IMR-90 (cell line): ENCODE measurements at places on chromosomes 7 and 10. TPM values are rescaled to one million over a fixed set of nuclear protein-coding genes. Genes with fewer than 3 reads are reported as not detected.

DNA sequence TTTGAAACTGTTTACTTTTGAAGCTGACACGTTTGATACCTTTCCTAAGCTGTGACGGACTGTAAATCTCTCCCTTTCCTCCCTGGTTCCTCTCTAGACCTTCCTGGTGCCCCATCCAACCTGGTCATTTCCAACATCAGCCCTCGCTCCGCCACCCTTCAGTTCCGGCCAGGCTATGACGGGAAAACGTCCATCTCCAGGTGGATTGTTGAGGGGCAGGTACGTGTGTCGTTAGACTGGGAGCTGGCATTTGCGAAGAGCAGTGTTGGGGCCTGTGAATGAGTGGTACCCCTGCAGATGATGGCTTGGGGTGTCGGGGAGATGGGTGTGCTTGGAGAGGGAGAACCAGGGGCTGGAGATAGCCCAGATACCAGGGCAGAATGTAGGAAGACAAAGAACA is 602.7 kb upstream of the FOXK1 start:
- H3K27ac ChIP-seq, result no peak overlapping the region
- H3K4me1 ChIP-seq, result no peaks in the 10 kb centered on the region
- no peak overlapping the region for H3K4me3 ChIP-seq
- no peaks in the 10 kb centered on the region for H3K36me3 ChIP-seq
- H3K27me3 ChIP-seq, result no peaks in the 10 kb centered on the region
- no peak for DNase-seq

The FANK1 gene
- 0.90 and 1.9 TPM in 2 replicates for total RNA-seq

The FRMPD2 gene
- total RNA-seq, result 0.18 TPM in 1 of 2 replicates, not detected in the other

GRCh38 chr7:953547-954327 is 743 bp downstream of the ADAP1 start:
- no peaks in the 10 kb centered on the region; the same call in 1 of the 2 replicates for H3K4me1 ChIP-seq
- H3K4me3 ChIP-seq, result peak overlapping the region; percentile 46
- H3K36me3 ChIP-seq, result no peaks in the 10 kb centered on the region

- H3K4me1 ChIP-seq, result peaks cover 2% of the 10 kb centered on the region
- H3K36me3 ChIP-seq, result no peaks in the 10 kb centered on the region
- H3K27ac ChIP-seq, result no peak overlapping the region
- H3K27me3 ChIP-seq, result peaks cover 7% of the 10 kb centered on the region; the same call in 1 of the 2 replicates
- DNase-seq, result no peak
Observed at GRCh38 chr10:128147064-128147463, 20.8 kb upstream of the MKI67 start.

The LAMB4 gene
- total RNA-seq, result under 0.01 and 0.18 TPM in 2 replicates

- peaks cover 19% of the 10 kb centered on the region for H3K36me3 ChIP-seq
- H3K4me1 ChIP-seq, result peaks cover 5% of the 10 kb centered on the region
- DNase-seq, result peak; percentile 19
- H3K4me3 ChIP-seq, result peak overlapping the region; percentile 75
Observed at GRCh38 chr7:102395592-102395872, 631 bp upstream of the PRKRIP1 start.

DNA sequence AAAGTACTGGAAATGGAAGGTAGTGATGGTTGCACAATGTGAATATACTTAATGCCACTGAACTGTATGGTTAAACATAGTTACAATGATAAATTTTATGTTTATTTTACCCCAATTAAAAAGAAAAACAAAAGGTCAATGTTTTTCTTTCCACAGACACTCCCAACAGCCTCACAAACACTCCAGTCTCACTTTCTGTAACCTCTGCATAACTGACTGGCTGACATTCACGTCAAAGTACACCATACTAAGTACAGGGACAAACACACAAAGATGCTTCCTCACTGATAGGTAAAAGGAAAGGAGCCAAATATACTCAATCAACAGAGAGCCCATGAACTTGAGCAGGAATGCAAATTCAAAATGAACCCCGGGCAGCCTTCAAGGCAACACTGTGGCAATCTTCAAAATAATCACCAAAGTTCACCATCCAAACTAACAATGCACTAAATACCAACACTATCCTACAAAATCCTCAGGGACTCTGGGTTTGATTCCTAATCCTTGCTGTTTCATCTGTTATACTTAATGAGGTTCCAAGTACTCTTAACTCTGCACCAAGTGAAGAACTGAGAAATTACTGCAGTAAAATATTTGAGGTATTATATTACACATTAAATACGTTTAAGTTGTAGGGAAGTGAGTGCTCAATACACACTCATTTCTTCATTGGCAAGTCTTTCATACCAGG is 90.8 kb downstream of the ARMH3 start:
- H3K4me3 ChIP-seq, result no peak overlapping the region
- no peak for DNase-seq
- H3K4me1 ChIP-seq, result peaks cover 9% of the 10 kb centered on the region
- H3K27ac ChIP-seq, result no peak overlapping the region
- no peaks in the 10 kb centered on the region for H3K27me3 ChIP-seq
- peaks cover 2% of the 10 kb centered on the region for H3K36me3 ChIP-seq

The ERVW-1 gene
- total RNA-seq, result not detected in 2 replicates

GRCh38 chr10:79024720-79025198 is 44.0 kb upstream of the ZMIZ1 start:
- H3K27ac ChIP-seq, result no peak overlapping the region
- no peaks in the 10 kb centered on the region; the same call in 1 of the 2 replicates for H3K4me1 ChIP-seq
- no peaks in the 10 kb centered on the region for H3K36me3 ChIP-seq
- H3K4me3 ChIP-seq, result no peak overlapping the region
- no peak for DNase-seq

The CALHM3 gene
- total RNA-seq, result not detected in 2 replicates

- peaks cover 43% of the 10 kb centered on the region for H3K36me3 ChIP-seq
- peak; percentile 96 for DNase-seq
- H3K27ac ChIP-seq, result peak overlapping the region; percentile 93
- H3K4me1 ChIP-seq, result peaks cover 30% of the 10 kb centered on the region
- H3K27me3 ChIP-seq, result no peaks in the 10 kb centered on the region
Observed at GRCh38 chr10:3782451-3783315, 2.3 kb downstream of the KLF6 start.

The ASB10 gene
- not detected in 2 replicates for total RNA-seq

The CHN2 gene
- not detected in 2 replicates for total RNA-seq

The FBXO24 gene
- 0.28 and 0.54 TPM in 2 replicates for total RNA-seq

DNA sequence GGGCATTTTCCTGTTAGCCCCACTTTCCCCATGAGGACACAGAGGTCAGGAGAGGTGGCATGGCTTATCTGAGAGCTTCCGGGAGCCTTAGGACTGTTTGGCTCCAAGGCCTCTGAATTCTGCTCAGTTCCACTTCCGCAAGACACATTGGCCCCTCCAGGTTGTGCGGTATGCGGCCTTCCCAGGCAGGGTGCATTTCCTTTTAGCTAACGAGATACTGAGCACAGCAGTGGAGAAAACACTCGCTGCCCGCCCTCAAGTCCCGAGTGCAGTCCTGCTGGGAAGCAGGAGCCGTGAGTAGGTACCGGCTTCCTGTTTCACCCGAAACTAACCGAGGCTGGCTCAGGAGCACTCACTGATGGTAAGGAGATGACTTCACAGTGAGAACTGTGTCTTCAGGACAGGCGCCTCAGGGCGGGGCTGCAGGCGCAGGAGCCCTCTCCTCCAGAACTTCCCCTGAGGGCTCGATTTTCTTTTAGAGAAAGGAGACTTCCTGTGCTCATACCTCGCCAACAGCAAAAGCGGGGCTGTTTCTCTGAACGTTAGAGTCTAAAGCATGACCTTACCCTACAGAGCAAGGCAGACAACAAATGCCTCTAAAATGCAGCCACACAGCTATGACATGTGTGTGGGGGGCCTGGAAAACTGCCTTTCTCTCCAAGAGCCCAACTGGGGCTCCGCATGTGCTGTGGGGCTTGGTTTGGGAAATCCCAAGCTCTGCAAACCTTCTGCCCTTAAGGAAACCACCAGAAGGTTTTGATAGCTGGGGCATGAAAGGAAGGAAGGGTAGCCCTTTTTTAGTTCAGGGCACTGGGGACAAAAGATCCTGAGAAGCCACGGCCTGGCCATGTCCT is 25.9 kb downstream of the RGS10 start:
- H3K27me3 ChIP-seq, result no peaks in the 10 kb centered on the region
- peaks cover 14% of the 10 kb centered on the region for H3K4me1 ChIP-seq
- DNase-seq, result no peak
- H3K36me3 ChIP-seq, result peaks cover 57% of the 10 kb centered on the region
- no peak overlapping the region for H3K4me3 ChIP-seq

The ZNF853 gene
- total RNA-seq, result 3.3 and 3.4 TPM in 2 replicates

DNA sequence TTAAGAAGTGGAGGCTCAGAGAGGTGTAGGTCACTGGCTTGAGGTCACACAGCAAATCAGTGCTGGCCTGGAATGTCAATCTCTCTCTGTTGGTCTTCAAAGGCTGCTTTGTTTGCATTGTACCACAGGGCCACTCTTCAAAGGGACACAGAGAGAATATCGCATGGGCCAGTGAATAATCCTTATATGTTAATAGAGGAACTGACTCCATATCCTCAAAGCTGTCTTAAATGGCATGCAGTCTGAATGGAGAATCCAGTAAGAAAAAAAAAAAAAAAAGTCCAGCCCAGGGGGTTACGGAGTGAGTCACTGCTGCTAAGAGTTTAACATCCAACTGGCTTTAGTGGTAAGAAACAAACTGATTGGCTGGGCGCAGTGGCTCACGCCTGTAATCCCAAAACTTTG is 54.1 kb downstream of the NRAP start:
- H3K4me1 ChIP-seq, result no peaks in the 10 kb centered on the region
- no peak overlapping the region for H3K27ac ChIP-seq
- H3K27me3 ChIP-seq, result peaks cover 10% of the 10 kb centered on the region
- H3K4me3 ChIP-seq, result no peak overlapping the region

The PTF1A gene
- total RNA-seq, result not detected in 2 replicates

The CAV1 gene
- 1,496 and 1,592 TPM in 2 replicates for total RNA-seq

- no peaks in the 10 kb centered on the region for H3K36me3 ChIP-seq
- no peaks in the 10 kb centered on the region for H3K27me3 ChIP-seq
- H3K27ac ChIP-seq, result no peak overlapping the region
- H3K4me3 ChIP-seq, result no peak overlapping the region
- H3K4me1 ChIP-seq, result peaks cover 21% of the 10 kb centered on the region
Observed at GRCh38 chr10:48501226-48501625, 103.6 kb downstream of the ARHGAP22 start.

The UNCX gene
- total RNA-seq, result not detected in 2 replicates

DNA sequence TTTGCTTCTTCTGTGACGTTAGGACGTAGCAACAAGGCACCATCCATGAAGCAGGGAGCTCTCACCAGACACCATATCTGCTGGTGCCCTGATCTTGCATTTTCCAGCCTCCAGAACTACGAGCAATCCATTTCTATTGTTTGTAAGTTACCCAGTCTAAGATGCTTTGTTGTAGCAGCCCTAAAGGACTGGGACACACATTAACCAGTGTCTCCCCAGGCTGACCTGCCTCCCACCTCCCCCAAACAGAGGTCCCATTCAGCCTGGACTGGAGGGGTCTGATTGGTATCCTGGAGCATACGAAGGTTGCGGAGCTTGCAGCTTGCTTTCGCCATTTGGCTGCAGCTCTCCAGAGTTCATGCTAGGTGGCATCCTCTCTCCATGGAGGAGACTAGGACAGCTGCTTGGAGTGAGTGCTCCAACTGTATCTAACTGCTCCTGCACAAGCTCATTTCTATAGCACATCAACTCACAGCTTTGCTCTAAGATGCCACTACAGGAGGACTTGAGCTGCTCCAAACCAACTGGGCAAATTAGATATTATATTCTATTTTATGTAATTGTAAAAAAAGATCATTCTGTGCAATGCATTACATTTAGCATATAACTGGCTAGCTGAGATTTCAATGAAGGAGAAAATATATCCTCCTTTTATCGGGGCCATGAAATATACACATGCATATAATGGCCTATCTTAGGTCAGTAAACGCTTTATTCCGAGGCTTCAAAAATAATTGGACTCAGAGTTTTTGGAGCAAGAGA is 8.0 kb upstream of the GRK5 start:
- no peak overlapping the region for H3K27ac ChIP-seq
- H3K4me3 ChIP-seq, result no peak overlapping the region
- H3K4me1 ChIP-seq, result peaks cover 11% of the 10 kb centered on the region
- DNase-seq, result peak; percentile 89

The GPR85 gene
- 5.0 and 5.4 TPM in 2 replicates for total RNA-seq

The ELAPOR2 gene
- 0.83 and 1.3 TPM in 2 replicates for total RNA-seq

GRCh38 chr7:142636751-142637150 is 112.5 kb upstream of the PRSS1 start:
- H3K4me3 ChIP-seq, result no peak overlapping the region
- H3K4me1 ChIP-seq, result no peaks in the 10 kb centered on the region
- H3K27me3 ChIP-seq, result peaks cover 4% of the 10 kb centered on the region
- DNase-seq, result no peak
- no peak overlapping the region for H3K27ac ChIP-seq

DNA sequence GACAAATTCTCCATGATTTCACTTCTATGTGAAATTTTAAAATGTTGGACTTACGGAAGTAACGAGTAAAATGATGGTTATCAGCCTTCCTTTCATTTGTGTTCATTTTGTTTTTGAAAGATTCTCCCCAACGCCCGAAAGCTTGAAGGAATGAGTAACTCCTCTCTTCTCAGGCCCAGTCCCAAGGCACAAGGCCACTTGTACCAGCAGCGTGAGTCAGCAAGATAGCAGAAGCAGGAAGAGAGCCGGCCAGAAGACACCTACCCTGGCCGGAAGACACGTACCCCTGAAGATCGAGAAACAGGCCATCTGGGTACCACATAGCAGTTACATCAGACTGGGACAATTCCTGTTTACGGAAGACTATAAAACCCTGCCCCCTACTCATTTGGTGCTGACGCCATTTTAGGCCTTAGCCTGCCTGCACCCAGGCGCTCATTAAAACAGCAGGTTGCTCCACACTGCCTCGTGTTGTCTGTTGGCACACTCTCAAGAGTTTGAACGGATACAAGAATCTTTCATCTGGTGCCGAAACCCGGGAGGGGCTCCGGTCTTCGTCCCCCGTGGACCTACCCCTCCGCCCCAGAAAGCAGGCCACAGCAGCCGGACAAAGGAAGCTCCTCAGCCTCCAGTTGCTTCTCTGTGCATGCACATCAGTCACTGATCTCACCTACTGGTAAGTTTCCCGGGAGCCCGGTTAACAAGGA is 60.4 kb downstream of the LRRC17 start:
- DNase-seq, result no peak
- no peaks in the 10 kb centered on the region for H3K36me3 ChIP-seq
- H3K27ac ChIP-seq, result no peak overlapping the region
- no peaks in the 10 kb centered on the region for H3K4me1 ChIP-seq
- H3K4me3 ChIP-seq, result no peak overlapping the region
- H3K27me3 ChIP-seq, result no peaks in the 10 kb centered on the region

GRCh38 chr7:14846405-14846804 is 56.1 kb downstream of the DGKB start:
- H3K27ac ChIP-seq, result no peak overlapping the region
- no peak for DNase-seq
- H3K27me3 ChIP-seq, result no peaks in the 10 kb centered on the region
- H3K4me3 ChIP-seq, result no peak overlapping the region
